Stimulated activated CD8-positive, alpha-beta memory T cell treated with anti-CD3 and anti-CD28 coated beads, Interleukin-2, amount 100 ng/mL, for 1 hour (primary cell): ENCODE measurements at places on chromosomes 5 and 9.
A peak's percentile ranks its signal among the peaks of the same experiment; 100 is the strongest.

DNA sequence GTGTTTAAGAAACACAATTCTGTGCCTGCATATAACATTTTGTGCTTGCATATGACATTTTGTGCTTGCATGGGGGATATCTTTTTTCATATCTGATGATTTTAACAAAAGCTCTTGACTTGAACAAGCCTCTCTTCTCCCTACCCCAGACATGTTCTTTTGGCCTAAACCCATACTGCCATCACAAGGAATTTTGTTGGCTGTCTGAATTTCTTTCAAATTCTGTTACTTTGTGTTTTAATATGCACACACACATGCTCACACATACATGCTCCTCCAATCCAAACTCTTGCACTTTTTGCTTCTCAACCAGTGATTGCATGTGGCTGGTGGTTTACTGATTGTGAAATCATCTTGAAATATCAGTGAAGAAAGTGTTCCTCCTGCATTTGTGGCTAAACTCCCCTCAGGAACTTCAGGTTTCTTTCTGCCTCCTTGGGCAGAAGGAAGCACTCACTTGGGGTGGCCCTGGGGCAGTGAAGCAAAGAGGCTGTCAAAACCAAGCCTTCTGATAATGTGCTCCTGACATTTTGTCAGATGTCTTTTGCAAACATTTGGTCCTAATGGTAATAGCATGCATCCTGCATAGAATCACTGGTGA is 377.2 kb upstream of the KLF4 start:
- DNase-seq = no peak

DNA sequence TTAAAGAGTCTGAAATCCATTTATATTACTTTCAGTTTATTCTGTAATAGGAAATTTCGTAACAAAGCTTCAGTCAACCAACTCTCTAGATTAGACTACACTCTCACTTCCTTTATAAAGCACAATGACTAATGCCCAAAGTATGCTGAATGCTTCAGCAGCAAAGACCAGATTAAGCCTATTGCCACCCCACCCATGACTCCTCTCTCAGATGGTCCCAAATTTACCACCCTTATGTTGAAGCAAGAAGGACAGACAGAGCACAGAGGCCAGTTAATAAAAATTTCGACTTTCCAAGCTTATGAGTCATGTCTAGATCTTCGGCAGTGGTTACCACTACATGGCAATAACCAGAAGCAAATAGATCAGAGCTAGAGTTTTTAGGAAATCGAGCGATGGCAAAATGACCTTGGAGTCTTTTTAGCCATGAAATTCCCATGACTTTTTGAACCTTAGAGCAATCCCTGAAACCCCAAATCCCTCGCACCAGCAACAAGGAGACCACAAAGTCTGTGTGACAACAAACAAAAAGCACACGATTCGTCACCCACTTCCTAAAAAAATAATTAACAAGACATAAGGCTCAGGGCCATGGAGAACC is 287.8 kb upstream of the RASA1 start:
- DNase-seq = no peak

DNA sequence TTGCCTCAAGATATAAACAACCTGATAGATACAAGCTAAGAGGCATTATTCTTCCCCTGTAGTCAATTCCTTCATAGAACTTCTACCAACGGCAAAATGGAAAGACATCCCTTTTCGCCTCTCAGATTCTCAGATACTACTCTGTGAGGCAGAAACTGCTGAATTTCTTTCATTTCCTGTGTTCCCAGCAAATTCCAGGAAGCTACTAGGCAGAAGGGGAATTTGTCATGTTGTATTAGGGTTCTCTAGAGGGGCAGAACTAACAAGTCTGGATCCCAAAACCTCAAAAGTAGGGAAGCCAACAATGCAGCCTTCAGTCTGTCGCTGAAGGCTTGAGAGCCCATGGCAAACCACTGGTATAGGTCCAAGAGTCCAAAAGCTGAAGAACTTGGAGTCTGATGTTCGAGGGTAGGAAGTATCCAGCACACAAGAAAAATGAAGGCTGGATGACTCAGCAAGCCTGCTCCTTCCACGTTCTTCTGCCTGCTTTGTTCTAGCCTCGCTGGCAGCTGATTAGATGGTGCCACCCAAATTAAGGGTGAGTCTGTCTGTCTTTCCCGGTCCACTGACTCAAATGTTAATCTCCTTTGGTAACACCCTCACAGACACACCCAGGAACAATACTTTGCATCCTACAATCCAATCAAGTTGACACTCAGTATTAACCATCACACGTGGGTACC is 15.2 kb downstream of the RNF180 start:
- DNase-seq = no peak

GRCh38 chr5:132681983-132682382 is 8.2 kb downstream of the IL4 start:
- no peak for DNase-seq

- no peak for DNase-seq
Measured at GRCh38 chr5:145898171-145898570, 25.4 kb upstream of the GRXCR2 start.

- DNase-seq = no peak
Measured at GRCh38 chr9:95118596-95118995, 198.9 kb downstream of the FANCC start.

DNA sequence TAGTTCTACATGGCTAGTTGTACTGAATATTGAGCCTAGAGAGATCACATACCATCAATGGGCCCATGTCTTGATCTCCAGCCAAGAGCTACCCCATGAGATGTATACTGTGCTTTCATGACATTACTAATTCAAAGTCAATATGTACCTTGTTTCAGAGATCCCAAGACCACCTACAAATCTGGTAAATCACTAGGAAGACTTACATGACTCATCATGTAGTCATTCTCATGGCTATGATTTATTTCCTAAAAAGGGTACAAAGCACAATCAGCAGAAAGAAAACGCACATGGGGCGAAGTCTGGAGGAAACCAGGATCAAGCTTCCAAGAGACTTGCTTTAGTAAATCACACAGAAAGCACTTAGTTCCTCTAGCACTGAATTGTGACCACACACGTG is 103.0 kb downstream of the PCSK5 start:
- DNase-seq = no peak

DNA sequence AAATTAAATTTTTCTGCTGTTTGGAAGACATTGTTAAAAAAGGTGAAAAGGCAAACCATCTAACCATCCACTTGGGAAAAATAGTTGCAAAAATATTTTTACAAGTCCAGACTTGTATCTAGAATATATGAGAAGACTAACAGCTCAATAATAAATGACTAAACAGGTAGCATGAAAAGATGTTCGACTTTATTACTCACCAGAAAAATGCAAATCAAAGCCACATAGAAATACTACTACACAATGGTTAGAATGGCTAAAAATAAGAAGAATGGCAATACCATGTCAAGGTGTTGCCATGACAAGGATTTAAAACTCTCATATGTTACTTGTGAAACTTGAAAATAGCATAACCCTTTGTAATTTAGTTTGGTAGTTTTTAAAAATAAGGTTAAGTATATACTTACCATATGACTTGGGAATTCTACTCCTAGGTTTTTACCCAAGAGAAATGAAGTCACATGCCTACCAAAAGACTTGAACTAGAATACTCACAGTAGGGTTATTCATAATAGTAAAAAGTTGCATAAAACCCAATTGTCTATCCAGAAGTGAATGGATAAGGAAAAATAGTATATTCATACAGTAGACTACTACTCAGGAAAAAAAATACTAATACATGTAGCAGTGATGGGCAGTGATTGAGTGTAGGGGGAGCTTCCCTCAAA is 93.8 kb downstream of the VPS13A start:
- DNase-seq = no peak

DNA sequence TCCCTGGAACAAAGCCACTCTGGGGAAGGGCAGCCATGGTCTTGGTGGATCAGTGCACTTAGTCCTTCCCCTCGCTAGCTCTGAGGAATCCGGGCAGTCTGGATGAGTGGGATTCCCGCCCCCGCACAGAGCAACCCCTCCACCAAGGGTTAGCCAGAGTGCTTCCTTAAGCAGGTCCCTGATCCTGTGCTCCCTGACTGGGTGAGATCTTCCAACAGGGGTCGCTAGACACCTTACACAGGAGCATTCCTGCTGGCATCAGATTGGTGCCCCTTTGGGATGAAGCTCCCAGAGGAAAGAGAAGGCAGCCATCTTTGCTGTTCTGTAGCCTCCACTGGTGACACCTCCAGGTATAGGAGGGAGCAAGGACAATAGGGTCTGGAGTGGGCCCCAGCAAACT is 228.8 kb downstream of the AP3B1 start:
- no peak for DNase-seq

DNA sequence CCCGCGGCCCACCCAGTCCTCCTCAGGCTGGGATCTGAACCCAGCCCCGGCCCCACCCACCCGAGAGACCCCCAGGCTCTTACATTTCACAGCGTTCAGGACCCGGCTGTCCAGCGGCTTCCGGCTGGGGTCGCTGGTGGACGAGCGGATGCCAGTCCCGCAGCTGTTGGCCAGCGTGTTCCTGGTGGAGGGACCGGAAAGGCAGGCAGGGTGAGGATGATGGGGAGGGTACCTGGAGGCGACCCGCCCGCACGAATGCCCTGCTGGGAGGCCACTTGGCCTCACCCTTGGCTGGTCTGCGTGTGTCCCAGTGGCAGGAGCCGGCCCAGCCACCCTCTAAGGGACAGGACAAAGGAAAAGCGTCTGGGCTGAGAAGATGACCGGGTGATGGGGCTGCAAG is 51.9 kb upstream of the UBAC1 start:
- DNase-seq = no peak

DNA sequence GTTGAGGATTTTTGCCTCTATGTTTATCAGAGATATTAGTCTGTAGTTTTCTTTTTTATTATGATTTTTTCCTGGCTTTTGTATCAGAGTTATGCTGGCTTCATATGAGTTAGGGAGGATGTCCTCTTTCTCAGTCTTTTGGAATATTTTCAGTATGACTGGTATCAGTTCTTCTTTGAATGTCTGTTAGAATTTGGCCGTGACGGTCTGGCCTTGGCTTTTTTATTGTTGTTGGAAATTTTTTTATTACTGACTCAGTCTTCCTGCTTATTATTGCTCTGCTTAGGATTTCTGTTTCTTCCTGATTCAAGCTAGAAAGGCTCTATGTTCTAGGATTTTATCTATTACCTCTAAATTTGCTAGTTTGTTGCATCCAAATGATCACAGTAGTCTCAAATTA is 421.9 kb downstream of the CDH10 start:
- DNase-seq = no peak

DNA sequence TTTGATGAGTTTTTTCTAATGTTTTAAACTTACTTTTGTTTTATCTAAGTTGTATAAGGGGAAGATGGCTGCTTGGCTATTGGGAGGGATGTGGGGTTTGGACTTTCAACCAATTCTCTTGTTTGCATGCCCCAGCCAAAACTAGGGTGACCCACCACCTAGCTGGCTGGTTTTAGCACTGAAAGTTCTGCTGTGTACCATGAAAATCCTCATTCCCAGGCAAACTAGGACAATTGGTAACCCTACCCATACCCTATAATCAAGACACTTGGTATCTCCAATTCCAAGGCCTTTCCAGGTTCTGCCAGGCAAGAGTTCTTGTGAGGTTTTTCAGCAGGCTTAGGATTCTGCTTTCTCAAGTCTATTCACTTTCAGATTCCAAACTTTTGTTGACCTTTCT is 13.1 kb downstream of the RAB3C start:
- DNase-seq = no peak

DNA sequence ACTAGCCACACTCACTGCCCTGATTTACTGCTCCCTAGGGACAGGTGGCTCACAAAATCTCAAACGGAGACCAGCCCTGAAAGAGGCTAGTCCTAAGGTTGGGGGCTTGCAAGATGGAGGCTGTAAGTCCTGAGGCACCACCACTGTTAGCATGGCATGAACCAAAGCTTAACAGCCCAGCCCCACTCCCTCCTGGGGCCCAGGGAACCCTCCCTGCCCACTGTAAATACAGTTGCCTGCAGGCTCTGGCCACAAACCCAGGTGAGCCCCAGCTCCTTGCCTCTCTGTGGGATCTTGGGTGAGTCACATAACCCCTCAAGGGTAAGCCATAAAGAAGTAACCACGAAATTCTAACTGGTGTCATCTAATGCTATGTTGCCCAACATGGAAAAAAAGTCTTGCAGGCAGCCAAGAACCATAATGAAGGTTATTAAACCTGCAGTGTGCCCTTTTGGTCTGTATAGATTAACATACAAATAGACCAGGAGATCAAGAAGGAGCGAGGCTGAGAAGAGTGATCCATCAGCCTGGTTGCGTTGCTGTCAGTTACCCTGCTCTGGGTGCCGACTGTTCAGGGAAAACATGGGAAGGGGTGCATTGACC is 1.7 kb upstream of the POMT1 start:
- DNase-seq = peak; percentile 29
